ENCODE measurements at places on chromosomes 11 and 22. TPM values are rescaled to one million over a fixed set of nuclear protein-coding genes. Genes with fewer than 3 reads are reported as not detected.

Gene OR9Q1
- not detected for total RNA-seq

GRCh38 chr11:59957094-59957493 is 6.7 kb upstream of the OOSP4A start:
- DNase-seq, result no peak

Gene POTEH
- total RNA-seq, result not detected

GRCh38 chr11:122784325-122784955 is 53.9 kb upstream of the CRTAM start:
- no peak for DNase-seq

GRCh38 chr11:76226626-76227025 is 20.3 kb upstream of the WNT11 start:
- DNase-seq, result no peak

DNA sequence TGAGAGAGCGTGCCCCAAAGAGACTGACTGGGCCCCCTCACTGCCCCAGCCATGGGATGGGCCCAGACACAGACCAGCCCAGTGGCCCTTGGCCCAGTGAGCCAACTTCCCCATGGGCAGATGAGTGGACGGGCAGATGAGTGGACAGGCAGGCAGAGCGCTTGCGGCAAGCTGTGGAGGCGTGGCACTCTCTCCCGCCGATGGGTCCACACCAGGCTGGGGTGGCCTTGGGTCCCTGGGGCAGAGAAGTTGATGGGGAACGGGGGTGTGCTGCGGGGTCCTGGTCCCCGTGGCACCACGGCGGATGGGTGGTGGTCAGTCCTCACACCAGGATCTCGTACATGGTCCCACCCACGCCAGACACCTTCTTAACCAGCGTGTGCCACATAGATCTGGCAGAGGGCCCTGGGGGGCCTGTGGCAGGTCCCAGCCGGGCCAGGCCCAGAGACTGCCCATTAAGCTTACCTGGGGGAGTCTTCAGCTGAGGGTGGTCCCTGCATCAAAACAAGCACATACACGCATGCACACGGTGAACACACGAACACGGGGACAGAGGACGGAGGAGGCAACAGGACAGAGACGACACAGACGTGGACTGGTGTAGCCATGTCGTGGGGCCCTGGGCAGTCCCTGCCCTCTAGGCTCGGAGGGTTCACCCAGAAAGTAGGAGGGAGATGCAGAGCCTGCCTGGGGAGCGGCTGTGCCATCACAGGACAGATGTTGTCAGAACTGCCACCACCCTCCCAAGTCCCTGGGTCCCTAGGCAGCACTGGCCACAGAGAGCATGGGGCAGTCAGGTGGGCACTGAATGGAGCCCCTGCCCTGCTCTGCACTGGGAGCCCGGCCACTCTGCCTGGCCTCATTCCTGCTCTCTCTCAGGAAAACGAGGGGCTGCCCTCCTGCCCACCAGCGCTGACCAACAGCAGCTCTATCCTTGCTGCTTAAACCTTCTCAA is 182.2 kb downstream of the IGLL1 start:
- DNase-seq, result no peak

DNA sequence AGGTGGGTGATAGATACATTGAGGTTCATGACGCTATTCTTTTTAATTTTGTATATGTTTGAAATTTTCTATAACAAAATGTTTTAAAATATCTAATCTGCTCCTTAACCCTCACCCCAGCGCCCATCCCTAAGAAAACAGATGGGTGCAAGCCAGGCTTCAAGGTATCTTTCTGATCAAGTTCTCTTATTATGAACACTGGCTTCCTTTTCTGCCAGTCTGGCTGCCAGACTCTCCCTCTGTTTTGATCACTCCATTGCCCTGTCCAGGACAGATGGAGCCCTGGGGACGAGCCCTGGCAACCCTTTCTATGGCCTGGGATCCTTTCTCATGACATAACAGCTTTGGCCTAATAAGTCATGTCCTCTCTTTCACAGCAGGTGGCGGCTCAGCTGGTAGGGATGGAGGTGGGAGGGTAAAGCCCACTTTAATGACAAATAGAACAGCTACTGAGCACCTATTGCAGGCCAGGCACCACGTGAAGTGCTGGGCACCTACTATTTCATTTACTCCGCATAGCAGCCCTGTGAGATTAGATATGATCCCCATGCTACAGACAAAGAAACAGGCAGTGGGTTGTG is 38.4 kb downstream of the DRD2 start:
- no peak for DNase-seq
